Endodermal cell (in vitro differentiated cells): ENCODE measurements at places on chromosomes 5 and 9.
A peak's percentile ranks its signal among the peaks of the same experiment; 100 is the strongest.

- no peak for DNase-seq
- no peak overlapping the region for H3K27ac ChIP-seq
- no peaks in the 10 kb centered on the region for H3K4me1 ChIP-seq
- no peaks in the 10 kb centered on the region for H3K36me3 ChIP-seq
Observed at GRCh38 chr9:19732441-19732951, 56.3 kb downstream of the SLC24A2 start.

DNA sequence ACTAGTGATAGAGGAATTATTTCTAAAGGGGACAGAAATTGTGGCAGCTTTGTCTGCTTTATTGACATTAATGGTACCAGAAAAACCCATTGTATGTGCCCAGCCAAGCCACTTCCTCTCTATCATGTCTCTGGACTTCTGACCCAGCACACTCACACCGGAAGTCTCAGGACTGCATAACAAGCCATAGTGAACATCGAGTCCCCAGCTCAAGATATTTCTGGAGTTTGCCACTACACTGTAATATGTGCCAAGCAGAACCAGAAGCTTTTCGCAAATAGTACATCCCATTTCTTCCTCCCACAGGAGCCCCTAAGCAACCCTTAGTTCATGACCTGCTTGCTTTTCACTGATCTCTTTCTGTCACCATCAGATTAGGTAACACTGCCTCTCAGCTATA lies 187.4 kb upstream of the GHR start:
- no peaks in the 10 kb centered on the region for H3K4me1 ChIP-seq
- no peak overlapping the region for H3K4me3 ChIP-seq
- no peak for DNase-seq
- no peaks in the 10 kb centered on the region for H3K27me3 ChIP-seq
- no peak overlapping the region for H3K27ac ChIP-seq
- no peaks in the 10 kb centered on the region for H3K36me3 ChIP-seq

- H3K4me3 ChIP-seq, result no peak overlapping the region
- no peaks in the 10 kb centered on the region for H3K4me1 ChIP-seq
- no peak overlapping the region for H3K27ac ChIP-seq
- no peaks in the 10 kb centered on the region for H3K36me3 ChIP-seq
Observed at GRCh38 chr9:78091731-78092130, 60.1 kb upstream of the GNAQ start.

DNA sequence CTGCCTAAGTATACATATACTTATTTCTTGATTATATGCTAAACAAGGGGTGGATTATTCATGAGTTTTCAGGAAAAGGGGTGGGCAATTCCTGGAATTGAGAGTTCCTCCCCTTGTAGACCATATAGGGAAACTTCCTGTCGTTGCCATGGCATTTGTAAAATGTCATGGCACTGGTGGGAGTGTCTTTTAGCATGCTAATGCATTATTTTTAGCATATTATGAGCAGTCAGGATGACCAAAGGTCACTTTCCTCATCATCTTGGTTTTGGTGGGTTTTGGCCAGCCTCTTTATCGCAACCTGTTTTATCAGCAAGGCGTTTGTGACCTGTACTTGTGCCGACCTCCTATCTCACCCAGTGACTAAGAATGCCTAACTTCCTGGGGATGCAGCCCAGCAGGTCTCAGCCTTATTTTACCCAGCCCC lies 80.9 kb downstream of the ALDH7A1 start:
- no peaks in the 10 kb centered on the region for H3K36me3 ChIP-seq
- no peak overlapping the region for H3K4me3 ChIP-seq
- no peak for DNase-seq
- H3K27me3 ChIP-seq, result peaks cover 11% of the 10 kb centered on the region

DNA sequence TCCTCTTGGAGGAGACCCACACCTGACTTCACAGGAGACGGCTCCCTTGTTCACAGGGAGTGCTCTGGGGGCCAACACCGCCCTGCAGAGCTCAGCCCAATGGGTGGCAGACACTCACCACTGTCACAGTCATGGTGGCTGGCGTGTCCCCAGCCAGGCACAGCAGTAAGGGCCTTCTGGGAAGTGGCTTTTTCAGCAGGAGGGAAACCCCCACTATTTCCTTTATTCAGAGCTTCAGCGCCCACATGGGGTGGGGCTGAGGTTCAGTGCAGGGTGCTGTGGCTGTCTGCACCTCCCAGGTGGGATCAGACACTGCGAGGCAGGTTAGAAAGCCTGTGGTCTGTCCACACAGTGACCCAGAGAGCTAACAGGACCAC lies 3.6 kb upstream of the SNAPC4 start:
- H3K36me3 ChIP-seq, result peaks cover 47% of the 10 kb centered on the region
- H3K27me3 ChIP-seq, result no peaks in the 10 kb centered on the region
- no peak for DNase-seq
- peaks cover 3% of the 10 kb centered on the region for H3K4me1 ChIP-seq
- no peak overlapping the region for H3K4me3 ChIP-seq

DNA sequence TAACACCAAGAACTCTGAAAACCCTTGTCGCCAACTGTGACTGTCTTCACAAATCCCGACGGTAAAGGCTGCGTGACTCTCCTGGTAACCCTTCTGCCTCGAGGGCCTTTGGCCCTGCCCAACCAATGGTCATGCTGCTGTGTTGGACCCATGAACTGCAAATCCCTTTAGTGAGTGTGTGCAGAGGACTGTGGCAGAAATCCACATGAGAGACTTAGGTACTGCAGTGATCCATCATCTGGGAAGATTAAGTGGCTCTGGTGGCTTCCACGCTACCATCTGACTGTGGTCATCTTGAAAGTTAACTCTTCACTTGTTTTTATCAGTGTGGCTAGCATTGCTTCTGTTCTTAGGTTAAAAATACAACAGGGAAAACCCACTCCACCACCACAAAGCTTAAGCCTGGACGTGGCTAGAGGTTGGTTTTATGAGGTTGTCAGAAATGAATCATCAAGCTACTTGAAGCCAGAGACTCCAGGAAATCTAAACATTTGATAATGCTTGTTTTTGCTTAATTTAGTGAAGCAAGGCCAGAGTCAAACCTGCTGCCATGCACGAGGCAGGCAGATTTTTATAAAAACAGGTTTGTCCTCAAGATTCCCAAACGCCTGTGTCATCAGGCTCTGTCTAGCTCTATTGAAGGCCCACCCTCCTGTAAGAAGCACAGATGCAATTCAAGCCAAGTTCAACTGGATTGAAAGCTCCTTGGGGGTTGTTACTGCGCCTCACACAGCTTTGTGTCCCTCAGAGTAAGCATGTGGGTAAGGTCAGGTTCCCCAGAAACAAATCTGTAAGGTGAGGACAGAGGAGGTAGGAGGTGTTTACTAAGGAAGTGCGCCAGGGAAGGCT lies 52.7 kb upstream of the ERCC6L2 start:
- no peak for DNase-seq
- no peak overlapping the region for H3K4me3 ChIP-seq
- H3K4me1 ChIP-seq, result peaks cover 5% of the 10 kb centered on the region
- H3K36me3 ChIP-seq, result no peaks in the 10 kb centered on the region
- H3K27me3 ChIP-seq, result no peaks in the 10 kb centered on the region
- H3K27ac ChIP-seq, result no peak overlapping the region

DNA sequence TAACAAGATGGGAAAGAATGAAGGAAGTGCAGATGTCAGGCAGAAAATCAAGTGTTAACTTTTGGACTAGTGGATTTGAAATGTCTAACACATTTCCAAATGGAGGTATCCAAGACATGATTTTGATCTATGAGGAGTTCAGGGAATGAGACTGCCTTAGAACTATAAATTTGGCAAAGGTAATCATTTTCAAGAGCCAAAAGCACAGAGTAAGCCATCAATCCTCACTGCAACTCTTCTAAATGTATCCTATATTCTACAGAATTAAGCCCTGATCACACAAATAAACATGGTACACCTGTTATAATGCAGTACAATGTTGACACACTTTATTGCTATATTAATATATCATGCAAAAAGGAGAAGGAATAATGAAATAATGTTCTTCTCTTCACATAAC lies 55.6 kb downstream of the SETX start:
- H3K36me3 ChIP-seq, result peaks cover 83% of the 10 kb centered on the region
- no peaks in the 10 kb centered on the region for H3K4me1 ChIP-seq
- no peak for DNase-seq
- no peaks in the 10 kb centered on the region for H3K27me3 ChIP-seq

DNA sequence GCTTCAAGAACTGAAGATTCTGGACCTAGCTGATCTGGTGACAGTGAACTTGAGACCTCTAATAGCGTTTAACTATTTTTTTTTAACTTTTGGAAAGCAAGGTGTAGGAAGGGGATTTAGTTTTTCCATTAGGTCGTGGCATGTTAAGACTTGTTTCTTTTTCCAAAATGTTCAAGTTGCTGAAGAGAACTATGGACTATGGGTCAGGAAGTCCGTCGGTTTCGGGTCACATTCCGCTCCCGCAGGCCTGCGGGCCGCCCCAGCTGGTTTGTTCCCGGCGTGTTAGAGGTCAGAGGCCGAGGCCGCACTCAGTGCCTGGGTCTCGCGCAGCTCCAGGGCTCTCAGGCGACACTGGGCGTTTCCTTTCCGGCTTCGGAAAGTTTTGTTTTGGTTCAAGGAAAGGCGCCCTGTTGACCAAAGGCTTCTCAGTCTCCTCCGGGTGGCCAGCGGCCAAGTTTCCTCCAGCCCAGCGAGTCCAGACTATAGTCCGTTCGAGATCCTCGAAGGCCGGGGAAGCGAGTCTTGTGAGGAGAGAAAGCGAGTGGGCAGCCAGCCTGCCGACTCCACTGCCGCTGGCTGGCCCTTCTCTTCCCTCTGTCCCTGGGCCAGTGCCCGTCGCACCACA lies 586 bp upstream of the FCHO2 start:
- H3K4me3 ChIP-seq, result peak overlapping the region; percentile 89
- no peaks in the 10 kb centered on the region for H3K4me1 ChIP-seq
- H3K36me3 ChIP-seq, result no peaks in the 10 kb centered on the region
- no peaks in the 10 kb centered on the region for H3K27me3 ChIP-seq

DNA sequence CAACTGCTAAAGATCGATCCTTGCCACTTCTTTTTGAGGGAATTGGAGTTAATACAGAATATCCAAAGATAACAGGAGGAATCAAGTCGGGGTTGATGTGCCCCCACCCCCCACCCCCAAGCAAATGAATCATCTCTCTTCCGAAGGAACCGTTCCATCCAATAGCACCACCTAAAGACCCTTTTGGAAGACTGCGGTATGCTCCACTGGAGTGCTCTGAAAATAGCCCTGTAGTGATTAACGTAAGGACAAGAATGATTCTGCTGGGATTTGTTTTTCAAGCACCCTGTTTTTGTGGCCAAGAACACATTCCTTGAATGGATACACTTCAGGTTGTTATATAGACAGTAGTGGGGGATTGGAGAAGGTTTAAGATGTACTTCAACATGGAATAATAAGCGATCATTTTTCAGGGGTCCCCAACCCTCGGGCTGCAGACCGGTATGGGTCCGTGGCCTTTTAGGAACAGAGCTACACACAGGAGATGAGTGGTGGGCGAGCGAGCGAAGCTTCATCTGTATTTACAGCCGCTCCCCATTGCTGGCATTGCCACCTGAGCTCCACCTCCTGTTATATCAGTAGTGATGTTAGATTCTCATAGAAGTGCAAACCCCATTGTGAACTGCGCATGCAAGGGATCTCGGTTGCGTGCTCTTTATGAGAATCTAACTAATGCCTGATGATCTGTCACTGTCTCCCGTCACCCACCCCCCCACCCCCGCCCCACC lies 44.5 kb upstream of the TMEM252 start:
- DNase-seq, result no peak
- no peaks in the 10 kb centered on the region for H3K36me3 ChIP-seq
- H3K4me1 ChIP-seq, result no peaks in the 10 kb centered on the region
- no peaks in the 10 kb centered on the region for H3K27me3 ChIP-seq
- no peak overlapping the region for H3K27ac ChIP-seq
- H3K4me3 ChIP-seq, result no peak overlapping the region
